ENCODE measurements at places on chromosomes 12 and 14.

DNA sequence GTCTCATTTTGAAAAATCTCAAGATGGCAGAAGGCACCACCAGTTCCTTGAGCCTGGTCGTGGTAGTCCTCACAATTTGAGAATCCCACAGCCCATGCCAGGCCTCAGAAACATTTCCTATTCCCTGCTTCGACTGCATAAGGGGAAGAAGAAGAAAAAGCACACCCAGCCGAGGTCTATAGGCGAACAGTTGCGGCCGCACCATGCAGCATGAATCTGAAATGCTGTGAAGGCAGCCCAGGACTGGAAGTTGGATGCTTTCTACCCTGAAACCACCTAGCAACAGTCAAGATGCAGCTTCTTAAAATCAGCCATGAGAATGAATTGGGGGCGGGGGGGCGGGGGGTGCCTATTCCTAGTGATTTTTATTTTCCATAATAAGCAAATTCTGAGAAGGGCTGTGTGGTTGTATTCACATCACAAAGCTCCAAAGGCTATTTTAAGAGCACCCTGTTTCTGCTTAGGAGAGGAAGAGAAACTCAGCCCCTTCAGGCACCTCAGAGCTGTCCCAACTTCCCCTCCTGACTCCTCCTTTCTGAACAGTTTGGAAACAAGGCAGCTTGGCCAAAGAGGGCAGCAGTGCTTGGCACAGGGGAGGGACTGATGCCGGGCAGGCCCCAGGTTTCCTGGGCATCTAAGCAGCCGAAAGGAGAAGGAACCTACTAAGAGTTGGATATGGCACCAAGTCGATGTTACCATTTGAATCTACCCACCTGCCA is 172.5 kb upstream of the FOXN3 start:
- DNase-seq: peak; percentile 16

GRCh38 chr12:120067084-120067869 is 49.3 kb downstream of the RAB35 start:
- no peak for DNase-seq

DNA sequence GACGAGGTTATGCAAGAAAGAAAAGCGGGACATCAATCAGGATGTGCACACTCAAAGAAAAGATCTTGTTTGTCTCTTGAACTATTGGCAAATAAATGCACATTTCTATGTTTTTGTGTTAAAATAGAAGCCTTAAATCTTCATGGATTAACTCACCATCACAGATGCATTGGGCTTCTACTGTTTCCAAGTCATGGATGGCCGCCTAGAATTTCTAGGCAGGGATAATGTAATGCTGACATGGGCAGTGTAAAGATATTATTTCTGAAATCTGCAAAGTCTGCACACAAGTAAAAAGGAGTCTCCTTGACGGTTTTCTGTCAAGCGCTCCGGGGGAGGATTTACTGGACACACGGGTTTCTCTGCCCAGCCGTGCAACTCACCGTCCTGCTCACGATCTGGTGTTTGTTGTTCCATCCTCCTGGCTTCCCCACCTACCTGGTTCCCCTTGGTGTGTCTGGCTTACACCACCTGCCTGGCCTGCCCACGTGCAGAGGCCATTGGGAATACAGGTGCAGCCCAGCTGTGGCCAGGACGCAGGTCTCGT is 103.3 kb upstream of the FZD10 start:
- DNase-seq: no peak

GRCh38 chr12:68102731-68103130 is 56.8 kb downstream of the IFNG start:
- no peak for DNase-seq

DNA sequence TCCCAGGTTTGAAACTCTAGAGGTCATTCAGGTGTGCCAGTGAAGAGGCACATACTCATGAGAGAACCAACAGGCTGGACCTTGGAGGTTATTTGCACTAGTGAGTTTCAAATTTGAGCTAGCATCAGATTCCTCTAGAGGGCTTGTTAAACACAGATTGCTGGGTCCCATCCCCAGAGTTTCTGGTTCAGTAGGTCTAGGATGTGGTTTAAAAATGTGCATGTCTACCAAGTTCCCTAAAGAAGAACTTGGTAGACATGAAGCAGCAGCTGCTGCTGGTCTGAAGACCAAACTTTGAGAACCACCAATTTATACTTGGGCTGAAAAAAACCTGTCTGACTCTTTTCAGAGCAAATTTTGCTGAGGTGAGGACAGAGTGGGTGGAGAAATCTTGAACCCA is 61.7 kb downstream of the SUSD6 start:
- no peak for DNase-seq

- DNase-seq: no peak
Observed at GRCh38 chr12:10891937-10892336, 7.9 kb upstream of the PRH1 start.

DNA sequence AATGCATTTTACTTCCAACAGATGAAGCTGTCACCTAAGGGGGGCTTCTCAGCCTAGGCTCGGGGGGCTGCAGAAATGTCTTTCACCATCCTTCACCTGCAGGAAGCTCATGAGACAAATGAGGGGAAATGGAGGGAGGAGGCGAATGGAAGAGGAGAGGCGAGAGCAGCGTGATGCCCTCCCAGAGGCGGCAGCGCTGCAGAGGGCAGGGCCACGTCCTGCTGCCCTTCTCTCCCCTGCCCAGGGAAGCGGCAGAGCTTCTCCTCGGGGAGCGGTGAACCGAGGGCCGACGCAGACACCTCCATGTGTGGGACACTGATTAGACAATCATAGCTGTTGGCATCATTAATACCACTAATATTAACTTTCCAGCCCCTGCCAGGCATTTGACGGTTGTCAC is 78.3 kb downstream of the SERPINA3 start:
- DNase-seq: no peak

DNA sequence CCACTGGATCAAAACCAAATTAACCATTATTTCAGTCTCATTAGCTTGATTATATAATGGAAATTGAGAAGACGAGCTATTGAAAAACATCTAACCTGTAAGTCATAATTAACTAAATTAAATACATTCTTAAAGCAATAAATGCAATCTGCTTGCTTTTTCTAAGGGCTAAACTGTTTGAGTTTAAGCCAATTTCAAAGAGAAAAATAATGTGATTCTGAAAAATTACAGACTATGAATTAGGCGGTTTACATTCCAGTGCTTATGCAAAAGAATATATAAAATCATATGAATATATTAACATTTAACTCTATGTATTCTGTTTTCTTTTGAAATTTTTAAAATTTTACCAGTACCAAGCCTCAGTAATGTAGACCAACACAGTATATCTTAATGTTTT is 1349.4 kb downstream of the FSCB start:
- DNase-seq: no peak

- no peak for DNase-seq
Observed at GRCh38 chr14:93949511-93950075, 22.4 kb downstream of the FAM181A start.

DNA sequence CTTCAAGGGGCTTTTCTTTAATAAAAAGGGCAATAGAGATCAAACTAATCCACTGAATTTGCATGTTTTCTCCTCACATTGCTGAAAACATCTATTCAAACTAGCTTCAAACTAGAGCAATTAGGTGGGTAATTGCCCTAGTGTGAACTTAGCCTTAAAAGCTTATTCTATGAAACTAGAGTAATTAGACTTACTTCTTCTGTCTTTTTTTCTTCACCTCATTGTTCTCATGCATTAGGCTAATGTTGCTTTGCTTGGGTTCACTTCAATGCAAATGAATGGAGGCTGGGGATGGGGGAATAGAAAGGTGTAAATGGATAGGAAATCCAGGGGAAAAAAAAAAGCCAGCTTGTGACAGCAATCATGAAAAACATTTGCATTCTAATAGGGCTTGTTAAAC is 414.8 kb upstream of the LMO3 start:
- DNase-seq: no peak

- DNase-seq: no peak
Observed at GRCh38 chr14:90500665-90501370, 104.0 kb downstream of the CALM1 start.

- no peak for DNase-seq
Observed at GRCh38 chr12:78483767-78484315, 380.7 kb upstream of the SYT1 start.

DNA sequence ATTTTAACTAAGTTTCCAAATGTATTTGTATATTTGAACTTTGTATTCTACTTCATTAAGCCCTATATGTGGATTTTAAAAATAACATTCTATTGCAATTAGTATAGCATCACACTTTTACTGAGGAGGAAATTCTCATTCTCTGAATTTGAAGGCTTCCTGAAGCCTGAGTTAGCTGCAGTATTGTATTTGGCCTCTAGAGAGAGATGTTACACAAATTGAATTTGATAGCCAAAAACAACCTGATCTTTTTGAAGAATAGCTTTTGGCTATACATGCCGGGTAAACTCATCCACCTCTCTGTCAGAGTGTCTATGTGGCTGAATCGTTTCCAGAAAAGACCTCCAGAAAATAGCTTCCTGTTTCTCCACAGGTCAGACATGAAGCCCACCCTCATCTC is 316.5 kb upstream of the OR4E1 start:
- peak; percentile 48 for DNase-seq

DNA sequence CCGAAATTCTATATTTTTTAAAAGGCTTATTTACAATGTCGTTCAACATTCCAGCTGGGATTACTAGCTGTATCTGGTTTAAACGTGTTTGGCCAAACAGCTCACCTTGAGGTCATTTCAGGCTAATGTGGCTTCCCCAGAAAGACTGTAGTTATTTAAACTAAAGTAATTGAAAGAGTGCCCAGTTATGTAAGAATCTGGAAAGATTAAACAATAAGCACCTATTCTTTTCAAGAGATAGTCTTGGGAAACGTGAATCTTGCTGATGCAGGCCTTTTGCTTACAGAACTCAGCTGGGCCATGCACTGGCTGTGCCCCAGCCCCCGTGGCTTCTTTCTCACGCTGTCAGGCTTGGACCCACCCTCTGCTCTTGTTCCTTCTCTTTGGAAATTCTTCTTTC is 24.4 kb downstream of the GLRX5 start:
- no peak for DNase-seq

DNA sequence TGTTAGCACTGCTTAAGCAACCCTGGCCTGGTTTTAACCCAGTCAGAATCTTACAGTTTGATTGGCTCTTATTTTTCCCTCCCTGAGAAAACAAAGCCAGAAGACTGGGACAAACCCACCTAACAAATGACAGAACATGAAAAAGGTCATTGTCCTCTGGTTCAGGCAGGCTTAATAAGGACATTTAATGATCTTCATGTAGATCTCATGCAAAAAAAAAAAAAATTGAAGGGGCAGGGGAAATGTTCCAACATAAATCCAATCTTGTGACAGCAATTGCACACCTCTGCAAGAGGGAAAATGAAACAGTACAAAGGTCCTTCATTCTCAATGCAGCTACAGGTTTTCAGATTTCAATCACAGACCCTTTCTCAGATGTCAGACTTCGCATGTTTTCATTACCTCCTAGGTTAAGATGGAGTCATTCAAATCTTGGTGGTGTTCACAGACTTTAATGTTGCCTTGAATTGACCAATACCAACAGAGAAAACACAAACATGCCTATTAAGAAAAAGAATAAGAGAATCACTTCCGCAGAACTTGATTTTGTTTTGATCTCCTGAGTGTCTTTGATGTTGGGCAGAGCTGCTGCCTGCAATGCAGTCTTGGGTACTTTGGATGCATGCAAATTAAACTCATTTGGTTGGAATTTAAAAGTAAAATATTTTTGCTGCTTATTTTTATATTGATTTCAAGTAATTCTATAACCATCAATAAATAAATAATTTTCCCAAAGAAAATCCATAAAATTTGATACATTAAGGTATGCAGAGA is 359.0 kb downstream of the BTG1 start:
- DNase-seq: no peak

DNA sequence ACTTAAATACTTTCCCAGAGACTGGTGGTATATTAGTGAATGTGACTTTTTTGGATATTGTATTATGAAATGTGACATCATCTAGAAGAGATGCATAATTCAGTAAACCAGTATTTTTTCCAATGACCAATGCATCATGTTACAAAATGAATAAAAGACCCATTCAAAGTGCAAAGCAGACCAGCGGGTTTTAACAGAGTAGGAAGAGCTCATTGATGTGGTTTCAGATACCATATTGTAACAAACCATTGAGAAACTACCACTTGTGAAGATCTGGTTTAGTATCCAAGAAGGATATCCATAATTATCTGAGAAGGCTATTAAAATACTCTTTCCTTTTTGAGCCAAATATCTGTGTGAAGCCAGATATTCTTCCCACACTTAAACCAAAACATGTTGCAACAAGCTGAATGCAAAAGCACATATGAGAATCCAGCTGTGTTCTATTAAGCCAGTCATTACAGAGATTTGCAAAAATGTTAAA is 47.7 kb downstream of the MVK start:
- no peak for DNase-seq

DNA sequence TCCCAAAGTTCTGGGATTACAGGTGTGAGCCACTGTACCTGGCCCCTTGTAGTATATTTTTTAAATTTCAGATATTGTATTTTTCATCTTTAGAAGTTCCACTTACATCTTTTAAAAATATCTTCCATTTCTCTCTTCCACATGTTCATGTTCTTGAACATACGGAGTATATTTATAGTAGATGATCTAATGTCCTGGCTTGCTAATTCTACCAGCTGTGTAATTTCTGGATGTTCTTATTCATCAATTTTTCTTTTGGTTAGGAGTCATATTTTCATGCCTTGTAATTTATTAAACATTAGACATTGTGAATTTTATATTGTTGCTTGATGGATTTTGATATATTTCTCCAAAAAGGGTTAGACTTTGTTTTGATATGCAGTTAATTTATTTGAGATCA is 30.8 kb downstream of the NTN4 start:
- no peak for DNase-seq

- no peak for DNase-seq
Observed at GRCh38 chr14:70943838-70944237, 36.6 kb downstream of the PCNX1 start.

GRCh38 chr12:128421375-128421774 is 154.4 kb downstream of the TMEM132C start:
- no peak for DNase-seq

DNA sequence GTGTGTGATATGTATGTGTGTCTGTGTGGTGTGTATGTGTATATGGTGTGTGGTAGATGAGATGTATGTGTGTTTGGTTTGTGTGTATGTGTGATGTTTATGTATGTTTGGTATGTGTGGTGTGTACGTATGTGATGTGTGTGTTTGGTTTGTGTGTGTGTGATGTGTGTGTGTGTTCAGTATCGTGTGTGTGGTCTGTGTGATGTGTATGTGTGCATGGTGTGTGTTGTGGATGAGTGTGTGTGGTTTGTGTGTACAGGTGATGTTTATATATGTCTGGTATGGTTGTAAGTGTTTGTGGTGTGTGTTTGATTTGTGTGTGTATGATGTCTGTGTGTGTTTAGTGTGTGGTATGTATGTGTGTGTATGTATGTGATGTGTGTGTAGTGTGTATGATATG is 199.4 kb downstream of the SUDS3 start:
- no peak for DNase-seq

Data from CD4-positive, alpha-beta T cell treated with Interleukin-17A for 1 hour (primary cell).